Activated T-cell treated with anti-CD3 and anti-CD28 coated beads, Interleukin-2, amount 50 U/mL, for 24 hours (primary cell): ENCODE measurements at places on chromosomes 7 and 10.

- DNase-seq, result no peak
These were observed 86.1 kb downstream of the LRRTM3 start for GRCh38 chr10:67011981-67012380.

DNA sequence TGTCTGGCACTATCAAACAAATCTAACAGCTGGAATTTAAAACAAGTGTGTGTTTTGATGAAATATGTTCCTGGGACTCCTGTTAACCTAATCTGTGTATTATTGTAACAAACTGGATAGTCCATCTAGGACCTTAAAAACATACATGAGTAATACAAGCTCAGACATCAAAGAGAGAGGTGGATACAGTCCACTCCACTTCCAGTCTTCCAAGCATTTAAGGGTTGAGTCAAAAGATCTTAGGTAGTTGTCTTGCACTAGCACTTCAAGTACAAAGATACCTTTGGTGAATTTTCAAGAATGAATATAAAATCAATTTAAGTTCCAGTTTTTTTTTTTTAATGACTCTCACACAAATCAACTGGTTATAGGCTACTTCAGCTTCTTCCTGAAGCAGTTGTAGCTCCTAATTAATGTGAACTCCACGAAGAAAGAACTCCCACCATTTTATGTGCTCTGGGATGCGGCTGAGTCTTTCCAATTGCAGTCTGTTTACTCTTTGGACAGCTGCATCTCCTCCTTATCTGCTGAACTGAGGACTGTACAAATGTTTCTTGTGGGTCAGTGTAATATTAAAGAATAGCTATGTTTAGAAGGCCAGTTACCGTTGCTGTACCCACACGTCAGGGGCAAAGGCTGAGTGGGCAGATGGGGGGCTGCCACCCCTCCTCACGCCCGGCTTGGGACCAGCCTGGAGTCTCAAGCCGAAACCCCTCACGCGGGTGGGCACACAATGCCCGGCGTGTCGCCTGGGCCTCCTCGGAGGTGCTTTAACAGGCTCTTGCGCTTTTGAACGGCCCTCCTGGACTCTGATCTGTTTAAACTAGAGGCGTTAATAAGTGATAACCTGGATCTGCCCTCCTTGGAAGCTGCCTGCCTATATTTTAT is 2.9 kb upstream of the IGF2BP3 start:
- DNase-seq, result no peak

GRCh38 chr10:65320236-65321026 is 1605.4 kb upstream of the LRRTM3 start:
- no peak for DNase-seq

- DNase-seq, result no peak
These were observed 25.8 kb downstream of the PRTFDC1 start for GRCh38 chr10:24926557-24926956.

DNA sequence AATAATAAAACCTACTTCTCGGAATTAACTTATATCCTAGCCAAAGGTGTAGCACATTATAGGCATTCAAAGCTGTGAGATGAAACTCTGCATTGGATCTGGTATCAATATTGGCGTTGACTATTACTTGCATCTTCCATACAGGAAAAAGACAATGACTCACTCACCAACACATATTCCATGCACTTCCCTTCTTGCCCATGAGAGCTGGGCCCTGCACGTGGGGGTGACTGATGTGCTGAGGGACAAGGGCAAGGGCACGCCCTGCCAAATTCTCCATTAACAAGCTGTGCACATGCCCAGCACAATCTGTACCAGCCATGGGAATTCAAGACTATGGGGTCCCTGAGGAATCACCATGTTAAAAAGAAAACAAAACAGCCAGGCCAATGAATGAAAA is 188.1 kb upstream of the PDE1C start:
- DNase-seq, result no peak

- no peak for DNase-seq
These were observed 175.3 kb downstream of the MBL2 start for GRCh38 chr10:52597189-52597863.

DNA sequence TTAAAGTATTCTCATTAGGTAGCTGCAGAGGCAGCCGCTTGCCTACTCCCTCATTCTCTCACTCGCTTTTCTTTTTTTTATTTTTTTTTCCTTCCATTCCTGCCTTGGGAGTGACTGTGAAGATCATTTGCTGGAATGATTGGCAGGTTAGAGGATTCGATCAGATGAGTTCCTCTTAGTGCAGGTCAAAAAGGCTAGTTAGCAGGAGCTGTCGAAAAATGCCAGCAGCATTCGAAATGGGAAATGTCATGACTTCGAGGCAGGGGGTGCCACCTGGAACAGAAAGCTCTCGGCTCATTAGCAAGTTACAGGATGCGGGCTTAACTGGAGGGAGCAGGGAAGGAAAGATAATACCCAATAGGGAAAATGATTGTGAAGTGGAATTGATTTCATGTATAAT is 137.5 kb upstream of the FZD1 start:
- no peak for DNase-seq

GRCh38 chr7:99141841-99142726 is 1.8 kb downstream of the SMURF1 start:
- DNase-seq, result peak; percentile 70

- DNase-seq, result no peak
These were observed 16.6 kb upstream of the PTN start for GRCh38 chr7:137360087-137360679.

- no peak for DNase-seq
These were observed 108.6 kb downstream of the SRI start for GRCh38 chr7:88111140-88111743.

- no peak for DNase-seq
These were observed 104.4 kb upstream of the ANLN start for GRCh38 chr7:36285276-36285675.

DNA sequence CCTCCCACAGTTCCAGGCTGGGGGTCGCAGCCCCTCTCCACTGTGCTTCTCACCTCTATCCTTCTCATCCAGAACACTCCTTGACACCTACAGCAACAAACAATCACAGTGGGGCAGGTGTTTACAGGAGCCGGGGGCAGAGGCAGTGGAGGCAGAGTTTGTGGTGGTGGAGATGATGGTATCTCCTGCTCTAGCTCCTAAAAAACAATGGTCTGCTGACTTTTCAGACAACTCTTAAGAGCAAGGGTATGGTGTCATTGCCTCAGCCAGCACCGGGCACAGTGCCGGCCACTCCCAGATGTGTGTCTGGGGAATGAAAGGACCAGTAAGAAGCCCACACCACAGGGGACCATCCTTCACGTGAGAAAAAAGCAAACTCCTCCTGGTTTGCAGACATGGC is 36.3 kb upstream of the ANTXRL start:
- no peak for DNase-seq

GRCh38 chr7:92932450-92932849 is 96.1 kb upstream of the CDK6 start:
- DNase-seq, result no peak

- no peak for DNase-seq
These were observed 44.5 kb upstream of the SPOCK2 start for GRCh38 chr10:72132854-72133253.

DNA sequence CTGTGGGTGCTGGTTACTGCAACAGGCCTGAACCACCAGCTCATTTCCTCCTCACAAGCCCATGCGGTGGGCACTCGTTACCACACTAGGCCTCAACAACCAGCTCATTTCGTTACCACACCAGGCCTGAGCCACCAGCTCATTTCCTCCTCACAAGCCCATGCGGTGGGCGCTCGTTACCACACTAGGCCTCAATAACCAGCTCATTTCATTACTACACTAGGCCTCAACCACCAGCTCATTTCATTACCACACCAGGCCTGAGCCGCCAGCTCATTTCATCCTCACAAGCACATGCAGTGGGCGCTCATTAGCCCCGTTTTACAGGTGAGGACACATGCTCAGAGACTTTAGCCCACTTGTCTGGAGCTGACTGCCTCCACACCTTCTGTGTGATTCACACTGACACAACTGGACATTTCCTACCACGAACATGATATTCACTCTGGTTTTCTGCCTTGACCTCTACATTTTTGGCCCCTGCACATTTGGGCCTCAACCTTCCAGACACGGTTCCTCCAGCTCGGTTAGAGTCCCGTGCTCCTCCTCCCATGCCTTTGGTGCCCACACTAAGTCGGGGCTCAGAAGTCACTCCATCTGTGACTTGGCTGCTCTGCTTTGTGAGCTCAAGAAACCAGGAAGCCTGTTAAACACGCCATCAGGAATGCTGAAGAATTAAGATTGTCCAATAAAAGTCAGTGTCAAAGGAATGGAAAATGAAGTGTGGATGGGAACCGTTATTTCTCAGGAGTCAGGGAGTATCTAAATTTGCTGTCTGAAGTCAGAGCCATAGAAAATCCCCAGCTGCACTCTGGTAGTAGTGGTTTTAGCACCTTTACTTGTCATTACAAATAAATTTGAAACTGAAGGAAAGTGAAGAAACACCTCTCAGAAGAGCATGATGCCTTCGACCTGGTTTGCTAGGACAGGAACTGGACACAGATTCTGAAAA is 55.8 kb upstream of the LANCL2 start:
- DNase-seq, result peak; percentile 71

GRCh38 chr7:50625360-50625759 is 60.2 kb upstream of the DDC start:
- DNase-seq, result no peak

DNA sequence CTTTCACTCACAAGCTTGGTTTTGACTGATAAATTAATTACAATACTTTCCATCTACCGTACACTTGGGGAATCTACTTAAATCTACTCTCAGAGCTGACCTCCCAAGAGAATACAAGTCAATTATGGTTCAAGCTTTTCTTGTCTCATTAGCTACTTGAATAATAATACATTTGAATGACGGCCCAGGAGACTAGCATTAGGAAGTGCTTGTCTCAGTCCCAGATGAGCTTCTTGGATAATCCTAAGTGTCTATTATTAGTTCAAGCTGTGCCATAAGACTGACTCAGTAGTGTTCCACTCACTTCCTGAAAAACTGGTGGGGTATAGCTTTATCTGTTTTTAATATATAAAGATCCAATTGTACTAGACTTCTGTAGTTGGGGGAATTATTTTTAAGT is 100.2 kb downstream of the GNAT3 start:
- no peak for DNase-seq

DNA sequence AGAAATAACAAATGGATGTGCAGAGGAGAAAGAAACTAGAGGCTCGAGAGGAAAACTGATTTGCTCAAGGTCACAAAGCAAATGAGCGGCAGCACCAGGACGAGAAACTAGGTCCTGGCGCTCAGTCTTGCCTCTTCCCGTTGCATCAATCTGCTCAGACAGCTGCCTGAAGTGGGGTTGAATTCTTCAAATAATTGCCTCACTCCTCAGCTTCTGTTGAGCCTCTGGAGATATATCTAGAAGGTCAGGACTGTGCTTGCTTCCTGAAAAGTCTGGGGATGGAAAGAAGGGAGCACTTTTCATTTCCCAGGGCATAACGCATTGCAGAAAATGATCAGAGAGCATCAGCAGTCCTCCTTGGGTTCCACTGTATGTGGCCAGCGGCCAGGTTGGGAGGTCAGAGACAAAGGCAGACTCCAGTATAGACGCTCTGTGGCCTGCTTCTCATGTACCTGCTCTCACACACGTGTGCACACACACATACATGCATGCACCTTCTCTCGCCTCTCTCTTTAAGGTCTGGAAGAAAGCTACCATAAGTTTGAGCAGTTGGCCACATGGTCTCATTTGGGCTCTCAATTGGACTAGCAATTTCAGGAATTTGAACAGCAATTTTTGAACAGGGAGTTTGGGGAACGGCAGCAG is 83.7 kb upstream of the DUSP5 start:
- no peak for DNase-seq

DNA sequence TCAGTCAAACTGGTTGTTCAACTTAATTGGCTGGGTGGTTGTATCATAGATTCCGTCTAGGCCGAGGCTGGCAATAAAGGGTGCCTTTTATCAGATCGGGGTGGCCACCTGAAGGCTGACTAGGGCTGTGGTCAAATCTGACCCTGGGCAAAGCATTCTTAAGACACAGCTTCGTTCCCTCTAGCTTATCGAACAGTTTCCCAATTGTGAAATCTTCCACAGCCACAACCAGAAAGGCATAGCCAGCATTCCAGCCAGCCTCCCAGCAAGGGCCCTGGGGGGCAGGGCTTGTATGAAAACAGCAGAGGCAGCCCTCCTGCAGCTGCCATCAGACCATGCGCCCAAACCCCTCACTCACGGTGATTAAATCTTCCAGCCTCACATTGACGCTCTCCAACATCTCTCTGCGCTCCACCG is 42.5 kb upstream of the TMEM213 start:
- DNase-seq, result no peak
